Fibroblast of skin of scalp (primary cell): ENCODE measurements at places on chromosomes 2 and 18.

GRCh38 chr2:1366546-1367134 lies 46.6 kb upstream of the TPO start:
- no peak for DNase-seq

GRCh38 chr2:130380096-130380934 lies 24.5 kb downstream of the PTPN18 start:
- DNase-seq, result no peak

DNA sequence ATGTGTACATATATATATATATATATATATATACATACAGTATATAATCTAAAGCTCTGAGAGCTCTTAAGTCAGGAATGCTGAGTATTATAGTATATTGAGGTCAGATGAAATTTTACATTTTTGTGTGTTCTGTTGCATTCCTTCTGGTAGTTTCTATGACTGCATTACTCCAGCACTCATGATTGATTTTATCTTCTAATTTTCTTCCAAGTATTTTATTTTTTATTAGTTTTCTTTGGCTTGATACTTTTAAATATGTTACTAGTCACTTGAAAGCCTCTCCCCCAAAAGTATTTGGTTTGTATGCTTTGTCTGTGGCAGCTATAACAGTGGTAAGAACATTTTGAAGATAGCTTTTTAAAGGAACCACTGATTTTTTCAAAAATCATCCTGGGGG lies 25.0 kb downstream of the METTL21A start:
- DNase-seq, result peak; percentile 72

DNA sequence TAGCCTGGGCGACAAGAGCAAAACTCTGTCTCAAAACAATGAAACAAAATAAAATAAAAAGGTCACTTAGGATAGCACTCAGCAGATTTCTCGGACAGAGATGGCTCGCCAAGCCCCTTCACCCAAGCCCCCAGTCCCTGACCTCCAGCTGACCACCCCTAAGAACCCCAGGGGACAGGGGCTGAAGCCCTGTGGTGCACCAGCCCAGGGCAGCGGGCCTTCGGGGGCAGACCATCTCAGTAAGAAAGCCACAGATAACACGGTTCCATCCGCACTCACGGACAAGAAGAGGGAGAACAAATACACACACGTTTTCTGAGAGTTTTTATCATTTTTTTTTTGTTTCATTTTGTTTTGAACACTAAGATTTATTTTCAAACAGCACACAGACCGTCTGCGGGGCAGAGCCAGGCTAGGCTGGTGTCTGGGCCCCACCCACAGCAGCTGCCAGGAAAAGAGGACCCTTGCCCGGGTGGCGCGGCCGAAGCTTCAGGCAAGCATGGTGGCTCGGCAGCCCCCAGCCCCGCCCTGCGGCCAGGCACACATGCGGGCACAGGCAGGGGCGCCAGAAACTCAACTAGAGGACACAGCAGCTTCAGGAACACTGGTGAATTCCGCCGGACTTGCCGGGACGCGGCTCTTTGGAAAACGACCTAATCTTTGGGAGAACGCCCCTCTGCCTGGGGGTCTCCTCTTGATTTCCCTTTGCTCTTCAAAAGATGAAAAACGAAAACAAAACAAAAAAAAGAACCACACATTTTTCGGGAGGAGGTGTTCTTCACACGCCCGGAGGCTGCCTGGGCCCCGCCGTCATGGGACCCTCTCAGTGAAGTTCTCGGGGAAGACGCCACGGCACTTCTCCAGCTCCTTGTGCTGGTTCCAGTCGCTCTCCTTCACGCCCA lies 59.0 kb downstream of the BIN1 start:
- DNase-seq, result no peak

- peak; percentile 94 for DNase-seq
Measured at GRCh38 chr18:48455555-48456478, 46.6 kb upstream of the ZBTB7C start.
